Stimulated activated CD4-positive, alpha-beta T cell treated with anti-CD3 and anti-CD28 coated beads, TNF-alpha, amount 100 ng/mL, for 1 hour (primary cell): ENCODE measurements at places on chromosomes 2 and 18.

DNA sequence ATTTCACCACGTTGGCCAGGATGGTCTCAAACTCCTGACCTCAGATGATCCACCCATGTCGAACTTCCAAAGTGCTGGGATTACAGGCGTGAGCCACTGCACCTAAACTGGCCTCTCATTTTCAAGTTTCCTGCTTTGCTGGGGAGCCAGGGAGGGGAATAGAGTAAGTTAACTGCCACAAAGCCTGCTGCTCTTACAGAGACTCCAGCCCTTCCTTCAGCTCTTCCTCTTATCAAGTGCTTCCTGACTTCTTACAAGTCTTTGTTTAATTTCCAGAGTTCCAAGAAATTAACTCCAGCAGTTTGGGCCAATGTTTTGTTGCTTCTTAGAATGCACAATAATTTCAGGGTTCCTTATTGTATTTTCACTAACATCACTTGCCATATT is 24.3 kb upstream of the UBE2F start:
- no peak for DNase-seq

DNA sequence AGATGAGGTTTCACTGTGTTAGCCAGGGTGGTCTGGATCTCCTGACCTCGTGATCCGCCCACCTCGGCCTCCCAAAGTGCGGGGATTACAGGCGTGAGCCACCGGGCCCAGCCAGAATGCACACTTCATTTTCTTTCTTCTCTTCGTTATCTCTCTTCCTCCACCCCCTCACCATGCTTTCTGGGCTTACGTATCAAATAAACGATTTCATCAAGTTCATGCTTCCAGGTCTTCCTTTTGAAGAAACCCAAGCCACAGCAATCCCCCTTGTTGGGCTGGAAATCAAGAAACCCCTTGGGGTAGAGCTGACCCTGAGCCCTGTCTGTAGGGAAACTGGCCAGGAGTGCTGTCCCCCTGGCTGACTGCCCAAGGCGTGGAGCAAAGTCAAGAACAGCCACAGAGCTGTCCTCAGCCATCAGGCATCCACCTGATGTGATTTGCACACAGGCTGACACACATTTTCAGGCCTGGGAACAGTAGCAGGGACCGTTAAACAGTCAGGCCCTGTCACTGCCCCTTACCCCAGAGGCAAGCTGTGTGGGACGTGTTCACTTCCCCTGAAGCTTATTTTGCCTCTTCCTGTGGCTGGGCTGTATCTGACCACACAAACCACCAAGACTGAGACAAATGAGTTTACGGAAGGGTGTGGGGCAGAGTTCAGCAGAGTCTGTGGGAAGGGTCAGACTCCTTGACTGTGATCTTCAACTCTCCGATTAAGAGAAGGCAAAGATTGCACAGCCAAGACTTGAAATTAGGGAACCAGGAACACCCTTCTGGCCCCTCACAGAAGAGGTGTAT is 15.1 kb upstream of the NMUR1 start:
- DNase-seq = no peak

- DNase-seq = no peak
These were observed 824.8 kb upstream of the SALL3 start for GRCh38 chr18:78154853-78155252.

GRCh38 chr2:84532291-84532690 is 16.0 kb downstream of the DNAH6 start:
- DNase-seq = no peak

DNA sequence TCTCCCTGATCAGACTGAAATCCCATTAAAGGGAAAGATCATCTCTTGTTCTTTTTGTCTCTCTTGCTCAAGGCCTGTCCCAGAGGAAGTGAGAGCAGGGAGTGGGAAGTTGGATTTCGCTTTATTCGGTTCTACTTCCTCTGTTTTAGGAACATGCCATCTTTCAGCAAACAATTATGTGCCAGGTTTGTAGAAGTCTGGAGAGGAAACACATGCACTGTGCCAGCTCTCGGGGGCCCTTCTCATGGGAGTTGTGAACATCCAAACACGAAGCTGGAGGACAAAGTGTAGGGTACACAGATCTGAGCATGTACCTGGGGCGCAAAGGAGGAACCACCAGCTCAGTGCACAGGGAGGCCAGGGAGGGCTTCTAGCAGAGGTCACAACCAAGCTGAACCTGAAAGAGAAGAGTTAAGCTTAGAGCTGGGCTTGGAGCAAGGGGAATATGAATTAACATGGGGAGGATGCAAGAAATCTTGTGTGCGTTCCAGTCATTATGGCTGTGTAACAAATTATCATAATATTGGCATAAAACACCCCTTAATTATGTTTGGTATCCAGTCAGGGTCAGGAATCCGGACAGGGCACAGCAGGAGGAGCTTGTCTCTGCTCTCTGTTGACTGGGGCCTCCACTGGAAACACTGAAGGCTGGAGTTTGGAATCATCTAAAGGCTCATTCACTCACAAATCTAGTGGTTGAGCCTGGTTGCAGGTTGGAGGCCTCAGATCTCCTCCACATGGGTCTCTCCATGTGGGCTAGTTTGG is 128.6 kb downstream of the ZFP36L2 start:
- DNase-seq = no peak

DNA sequence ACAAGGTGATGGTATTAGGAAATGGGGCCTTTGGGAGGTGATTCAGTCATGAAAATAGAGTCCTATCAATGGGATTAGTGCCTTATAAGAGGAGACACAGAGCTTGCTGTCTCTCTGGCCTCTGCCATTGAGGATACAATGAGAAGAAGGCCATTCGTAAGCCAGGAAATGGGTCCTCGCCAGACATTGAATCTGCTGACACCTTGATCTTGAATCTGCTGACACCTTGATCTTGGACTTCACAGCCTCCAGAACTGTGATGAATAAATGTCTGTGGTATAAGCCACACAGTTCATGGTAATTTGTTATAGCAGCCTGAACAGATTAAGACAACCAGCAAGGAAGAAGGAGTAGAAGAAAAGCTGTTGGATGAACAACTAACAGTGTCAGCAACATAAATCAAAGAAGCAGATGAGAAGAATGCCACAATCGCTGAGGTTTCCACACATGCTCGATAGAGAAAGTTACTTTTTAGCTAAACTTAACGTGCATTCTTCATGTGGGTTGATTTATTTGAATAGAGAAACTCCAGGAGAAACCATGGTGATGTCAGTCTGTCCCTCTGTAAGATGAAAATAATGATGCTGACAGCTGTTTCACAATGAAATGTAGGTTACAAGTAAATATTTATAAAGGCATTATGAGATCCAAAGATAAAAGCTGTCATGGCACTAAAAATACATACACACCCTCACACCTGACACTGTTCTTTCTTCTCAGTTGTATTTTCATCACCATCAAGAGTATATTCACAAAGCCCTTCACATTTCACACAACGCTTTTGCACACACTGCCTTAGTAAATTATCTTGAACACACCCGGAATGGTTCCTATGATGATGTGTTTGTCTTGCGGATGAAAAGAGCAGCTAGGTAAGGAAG is 153.7 kb upstream of the NCK2 start:
- no peak for DNase-seq
